ENCODE measurements at places on chromosomes 6 and 20.

- no peak for DNase-seq
- peaks cover 18% of the 10 kb centered on the region for H3K4me1 ChIP-seq
- H3K36me3 ChIP-seq: no peaks in the 10 kb centered on the region
- no peaks in the 10 kb centered on the region for H3K27me3 ChIP-seq
- H3K27ac ChIP-seq: no peak overlapping the region
- no peak overlapping the region for H3K4me3 ChIP-seq
These were observed 511.1 kb upstream of the MAP3K7 start for GRCh38 chr6:91098006-91098405.

GRCh38 chr6:81075974-81076373 is 676.5 kb downstream of the TENT5A start:
- H3K4me3 ChIP-seq: no peak overlapping the region
- H3K4me1 ChIP-seq: no peaks in the 10 kb centered on the region
- H3K27ac ChIP-seq: no peak overlapping the region
- no peaks in the 10 kb centered on the region for H3K36me3 ChIP-seq
- no peak for DNase-seq

DNA sequence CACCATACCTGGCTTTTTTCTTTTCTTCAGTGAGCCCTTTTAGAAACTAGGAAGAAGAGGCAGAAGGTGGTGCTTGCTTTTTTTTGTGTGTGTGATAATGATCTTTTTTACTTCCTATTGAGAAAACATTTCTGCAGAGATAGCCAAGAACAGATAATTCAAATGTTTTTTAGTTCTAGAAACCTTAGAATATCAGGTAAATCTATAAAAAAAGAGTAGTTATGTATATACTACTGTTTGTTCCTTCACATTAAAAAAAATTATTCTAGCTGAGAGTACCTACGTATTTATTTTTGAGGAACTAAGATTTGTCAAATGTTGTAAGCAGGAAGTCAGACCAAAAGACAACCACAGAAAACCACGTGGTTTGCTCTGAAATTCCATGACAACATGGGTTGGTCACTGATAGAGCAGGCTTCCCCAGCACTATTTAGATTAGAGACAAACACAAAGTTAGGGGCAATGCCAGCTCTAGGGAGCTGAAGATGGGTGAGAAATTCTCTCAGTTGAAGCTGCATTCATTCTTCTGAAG is 12.8 kb downstream of the STK4 start:
- H3K36me3 ChIP-seq: peaks cover 78% of the 10 kb centered on the region
- H3K27ac ChIP-seq: no peak overlapping the region
- no peaks in the 10 kb centered on the region for H3K4me1 ChIP-seq
- no peak overlapping the region for H3K4me3 ChIP-seq
- H3K27me3 ChIP-seq: no peaks in the 10 kb centered on the region

- no peaks in the 10 kb centered on the region for H3K36me3 ChIP-seq
- DNase-seq: no peak
- H3K4me3 ChIP-seq: no peak overlapping the region
- H3K27me3 ChIP-seq: no peaks in the 10 kb centered on the region
- H3K27ac ChIP-seq: no peak overlapping the region
- no peaks in the 10 kb centered on the region for H3K4me1 ChIP-seq
These were observed 57.1 kb downstream of the CRYBG1 start for GRCh38 chr6:106417572-106418147.

DNA sequence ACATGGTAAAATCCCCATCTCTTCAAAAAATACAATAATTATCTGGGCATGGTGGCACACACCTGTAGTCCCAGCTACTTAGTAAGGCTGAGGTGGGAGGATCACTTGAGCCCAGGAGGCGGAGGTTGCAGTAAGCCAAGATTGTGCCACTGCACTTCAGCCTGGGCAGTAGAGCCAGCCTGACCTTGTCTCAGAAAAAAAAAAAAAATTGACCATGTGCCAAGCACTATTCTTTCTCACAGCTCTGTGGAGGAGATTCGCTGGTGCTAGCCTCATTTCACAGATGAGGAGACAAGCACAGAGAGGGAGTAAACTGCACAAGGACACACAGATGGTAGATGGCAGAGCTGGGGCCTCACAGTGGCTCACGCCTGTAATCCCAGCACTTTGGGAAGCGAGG is 131.8 kb upstream of the JARID2 start:
- no peak overlapping the region for H3K4me3 ChIP-seq
- H3K36me3 ChIP-seq: no peaks in the 10 kb centered on the region
- H3K4me1 ChIP-seq: no peaks in the 10 kb centered on the region
- no peaks in the 10 kb centered on the region for H3K27me3 ChIP-seq
- H3K27ac ChIP-seq: no peak overlapping the region

- H3K36me3 ChIP-seq: no peaks in the 10 kb centered on the region
- no peak overlapping the region for H3K4me3 ChIP-seq
- H3K27ac ChIP-seq: no peak overlapping the region
- DNase-seq: no peak
- no peaks in the 10 kb centered on the region for H3K4me1 ChIP-seq
These were observed 557.2 kb upstream of the AGPAT4 start for GRCh38 chr6:161830866-161831616.

GRCh38 chr6:166934174-166934573 is 22.2 kb downstream of the RNASET2 start:
- H3K4me3 ChIP-seq: no peak overlapping the region
- H3K36me3 ChIP-seq: peaks cover 69% of the 10 kb centered on the region
- no peak for DNase-seq
- no peaks in the 10 kb centered on the region for H3K27me3 ChIP-seq

- H3K27ac ChIP-seq: no peak overlapping the region
- no peaks in the 10 kb centered on the region for H3K36me3 ChIP-seq
- no peaks in the 10 kb centered on the region for H3K27me3 ChIP-seq
- peaks cover 81% of the 10 kb centered on the region for H3K4me1 ChIP-seq
- H3K4me3 ChIP-seq: no peak overlapping the region
These were observed 51.6 kb downstream of the RALY start for GRCh38 chr20:34045294-34045693.

DNA sequence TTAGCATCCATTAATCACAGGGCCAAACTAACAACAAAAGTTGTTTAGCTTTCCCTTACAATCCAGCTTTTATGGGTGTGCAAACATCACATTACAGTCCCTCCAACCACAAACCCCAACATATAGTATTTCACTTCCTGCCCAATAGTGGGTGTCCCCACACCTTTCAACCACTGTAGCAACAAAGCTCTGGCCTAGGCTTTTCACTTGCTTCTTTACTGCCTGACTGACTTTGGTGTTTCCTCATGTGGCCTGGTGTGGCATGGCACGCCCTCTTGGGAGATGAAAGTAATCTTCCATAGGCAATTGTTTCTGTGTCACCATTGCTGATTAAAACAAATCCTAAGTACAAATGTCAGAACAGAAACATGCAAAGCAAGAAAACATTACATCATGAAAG is 46.3 kb downstream of the MCM8 start:
- H3K27ac ChIP-seq: no peak overlapping the region
- no peak overlapping the region for H3K4me3 ChIP-seq

GRCh38 chr20:57709823-57710799 is at the start of gene PMEPA1:
Gene PMEPA1 (minus strand): TSS chr20:57710015. CDS start chr20:57709582, 433 bp downstream.
- H3K27me3 ChIP-seq: no peaks in the 10 kb centered on the region
- H3K36me3 ChIP-seq: no peaks in the 10 kb centered on the region
- H3K27ac ChIP-seq: peak within 1 kb of the TSS; percentile 91
- peaks cover 83% of the 10 kb centered on the region for H3K4me1 ChIP-seq
- peak within 1 kb of the TSS; percentile 39 for H3K4me3 ChIP-seq
- peak; percentile 87 for DNase-seq

- H3K36me3 ChIP-seq: no peaks in the 10 kb centered on the region
- no peak overlapping the region for H3K27ac ChIP-seq
- no peaks in the 10 kb centered on the region for H3K27me3 ChIP-seq
- H3K4me3 ChIP-seq: no peak overlapping the region
- H3K4me1 ChIP-seq: no peaks in the 10 kb centered on the region
These were observed 29.0 kb downstream of the HDGFL1 start for GRCh38 chr6:22598339-22598738.

GRCh38 chr20:50872560-50873425 is 58.4 kb downstream of the ADNP start:
- no peak for DNase-seq
- H3K4me3 ChIP-seq: no peak overlapping the region
- no peaks in the 10 kb centered on the region for H3K27me3 ChIP-seq
- H3K27ac ChIP-seq: no peak overlapping the region
- H3K4me1 ChIP-seq: no peaks in the 10 kb centered on the region

GRCh38 chr6:142367501-142368018 is 65.8 kb downstream of the ADGRG6 start:
- H3K27me3 ChIP-seq: no peaks in the 10 kb centered on the region
- H3K4me1 ChIP-seq: no peaks in the 10 kb centered on the region
- DNase-seq: no peak
- no peaks in the 10 kb centered on the region for H3K36me3 ChIP-seq

DNA sequence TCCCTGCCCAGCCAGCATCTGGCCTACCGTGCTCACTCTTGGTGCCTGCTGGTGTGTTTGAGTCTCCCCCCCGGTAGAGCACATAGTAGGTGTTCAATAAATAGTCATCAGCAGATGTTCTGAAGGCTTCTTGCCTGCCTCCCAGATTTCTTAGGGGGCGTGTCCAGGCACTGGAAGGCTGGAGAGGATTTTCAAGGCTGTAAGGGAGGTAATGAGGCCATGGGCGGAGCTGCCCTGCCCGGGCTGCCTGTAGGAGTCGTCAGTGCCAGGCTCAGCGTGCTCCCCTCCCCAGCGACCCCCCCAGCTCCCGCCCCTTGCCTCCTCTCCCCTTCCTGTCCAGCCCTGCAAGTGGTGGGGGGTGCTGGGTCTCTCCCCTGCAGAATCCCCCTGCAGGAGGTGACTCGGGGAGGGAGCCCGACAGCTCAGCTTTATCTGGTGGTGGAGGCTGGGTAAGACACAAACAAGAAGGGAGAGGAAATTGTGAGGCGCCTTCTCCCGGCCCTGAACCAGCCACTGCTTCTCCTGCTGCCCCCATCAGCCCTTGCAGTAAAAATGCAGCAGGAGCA is 55.9 kb downstream of the BCAS4 start:
- no peaks in the 10 kb centered on the region for H3K36me3 ChIP-seq
- H3K27me3 ChIP-seq: no peaks in the 10 kb centered on the region
- H3K4me3 ChIP-seq: no peak overlapping the region
- H3K4me1 ChIP-seq: no peaks in the 10 kb centered on the region
- DNase-seq: no peak

GRCh38 chr20:6614836-6615235 is 152.7 kb upstream of the BMP2 start:
- H3K27ac ChIP-seq: no peak overlapping the region
- H3K4me1 ChIP-seq: no peaks in the 10 kb centered on the region
- no peaks in the 10 kb centered on the region for H3K36me3 ChIP-seq

DNA sequence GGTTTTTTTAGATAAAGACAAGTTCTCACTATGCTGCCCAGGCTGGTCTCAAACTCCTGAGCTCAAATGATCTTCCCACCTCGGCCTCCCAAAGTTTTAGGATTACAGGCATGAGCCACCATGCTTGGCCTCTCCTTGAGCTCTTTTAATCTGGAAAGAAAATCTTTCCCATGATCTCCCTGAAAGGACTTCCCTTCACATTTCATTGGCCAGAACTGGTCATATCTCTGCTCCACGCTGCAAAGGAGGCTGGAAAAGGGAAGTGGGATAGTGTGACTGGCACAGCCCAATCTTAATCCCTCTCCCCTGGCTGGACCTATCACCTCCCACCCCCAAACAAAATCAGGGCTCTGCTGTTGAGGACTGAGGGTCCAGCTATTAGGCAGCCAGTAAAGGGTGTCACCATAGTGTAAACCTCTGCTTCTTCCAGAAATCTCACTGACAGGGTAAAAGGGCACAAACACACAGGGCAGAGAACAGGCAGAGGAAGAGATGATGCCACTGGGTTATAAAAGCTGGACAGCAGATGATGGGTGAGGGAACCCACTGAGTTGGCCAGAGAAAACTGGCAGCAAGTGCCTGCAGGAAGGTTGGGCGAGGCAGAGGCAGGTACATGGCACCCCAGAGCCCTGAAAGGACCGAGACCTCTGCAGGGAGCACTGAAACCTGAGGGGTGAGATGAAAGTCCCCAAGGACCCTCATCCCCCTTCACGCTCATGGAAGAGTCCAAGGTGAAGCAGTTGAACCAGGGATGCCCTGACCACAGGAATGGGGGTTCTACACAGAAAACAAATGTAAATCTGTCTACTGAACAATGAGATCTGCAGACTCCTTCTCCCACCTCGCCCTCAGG is 83.1 kb upstream of the PTPN1 start:
- DNase-seq: no peak
- peaks cover 64% of the 10 kb centered on the region for H3K4me1 ChIP-seq
- no peaks in the 10 kb centered on the region for H3K36me3 ChIP-seq

- no peak overlapping the region for H3K4me3 ChIP-seq
- H3K4me1 ChIP-seq: peaks cover 19% of the 10 kb centered on the region
- no peak for DNase-seq
- no peak overlapping the region for H3K27ac ChIP-seq
These were observed 4.2 kb upstream of the CTSZ start for GRCh38 chr20:59010995-59011873.

DNA sequence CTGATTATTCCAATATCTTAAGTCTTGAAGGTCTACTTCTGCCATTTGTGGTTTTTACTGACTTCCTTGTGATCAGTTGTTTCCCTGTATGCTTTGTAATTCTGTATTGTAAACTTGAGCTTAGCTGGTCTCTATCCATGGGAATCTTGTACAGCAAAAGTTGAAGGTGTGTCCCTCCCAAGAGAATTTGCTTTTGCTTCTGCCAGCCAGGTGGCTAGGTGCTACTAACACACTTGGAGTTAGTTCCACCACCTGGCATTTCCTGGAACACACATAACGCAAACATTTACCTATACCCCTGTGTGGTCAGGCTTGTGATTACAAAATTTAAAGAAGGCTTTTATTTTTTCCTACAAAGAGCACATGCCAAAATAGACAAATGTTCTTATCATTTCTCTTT is 141.2 kb downstream of the GRM4 start:
- H3K4me3 ChIP-seq: no peak overlapping the region
- DNase-seq: no peak
- H3K4me1 ChIP-seq: no peaks in the 10 kb centered on the region
- no peaks in the 10 kb centered on the region for H3K36me3 ChIP-seq
- peaks cover 9% of the 10 kb centered on the region for H3K27me3 ChIP-seq
- no peak overlapping the region for H3K27ac ChIP-seq

- H3K36me3 ChIP-seq: peaks cover 40% of the 10 kb centered on the region
- no peaks in the 10 kb centered on the region for H3K4me1 ChIP-seq
- DNase-seq: no peak
These were observed 21.6 kb downstream of the MGME1 start for GRCh38 chr20:17990278-17990972.

GRCh38 chr6:113862112-113862511 is 5.0 kb downstream of the MARCKS start:
- no peak overlapping the region for H3K4me3 ChIP-seq
- H3K27me3 ChIP-seq: no peaks in the 10 kb centered on the region
- DNase-seq: no peak
- H3K4me1 ChIP-seq: peaks cover 9% of the 10 kb centered on the region
- H3K36me3 ChIP-seq: no peaks in the 10 kb centered on the region

Measured in tibial nerve (tissue), 4 donors.